ENCODE measurements at places on chromosomes 3 and 15. TPM values are rescaled to one million over a fixed set of nuclear protein-coding genes. Genes with fewer than 3 reads are reported as not detected.
A peak's percentile ranks its signal among the peaks of the same experiment; 100 is the strongest.

GRCh38 chr15:77426871-77427270 lies 6.2 kb downstream of the HMG20A start:
- no peak for DNase-seq

GRCh38 chr15:60213377-60214000 lies 184.3 kb downstream of the ANXA2 start:
- no peak for DNase-seq

- no peak for DNase-seq
These were observed 210.9 kb downstream of the ZIC1 start for GRCh38 chr3:147619921-147620560.

GRCh38 chr3:178480274-178480673 lies 56.0 kb upstream of the KCNMB2 start:
- DNase-seq = no peak

GRCh38 chr3:177928172-177928873 lies 607.9 kb upstream of the KCNMB2 start:
- DNase-seq = no peak

DNA sequence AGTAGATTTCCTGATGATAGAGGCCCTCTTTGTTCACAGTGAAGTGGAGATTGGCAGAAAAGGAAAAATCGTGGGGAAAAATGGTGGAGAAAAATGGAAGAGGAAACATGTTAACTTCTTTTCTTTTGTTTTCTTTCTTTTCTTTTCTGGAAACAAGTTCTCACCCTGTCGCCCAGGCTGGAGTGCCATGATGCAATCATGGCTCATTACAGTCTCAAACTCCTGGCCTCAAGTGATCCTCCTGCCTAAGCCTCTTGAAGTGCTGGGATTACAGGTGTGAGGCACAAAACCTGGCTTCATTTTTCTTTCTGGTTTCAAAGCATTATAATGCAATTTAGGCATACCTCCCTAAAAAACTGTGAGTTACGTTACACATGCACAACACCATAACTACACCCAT lies 464.2 kb downstream of the MECOM start:
- no peak for DNase-seq

GRCh38 chr15:79919090-79919748 lies 22.4 kb upstream of the MTHFS start:
- DNase-seq = no peak

GRCh38 chr3:106431721-106432120 lies 562.9 kb upstream of the CBLB start:
- no peak for DNase-seq

- DNase-seq = no peak
These were observed 16.1 kb downstream of the SPTBN5 start for GRCh38 chr15:41877631-41878354.

- DNase-seq = no peak
These were observed 210.8 kb upstream of the CTNNB1 start for GRCh38 chr3:40988468-40988867.

DNA sequence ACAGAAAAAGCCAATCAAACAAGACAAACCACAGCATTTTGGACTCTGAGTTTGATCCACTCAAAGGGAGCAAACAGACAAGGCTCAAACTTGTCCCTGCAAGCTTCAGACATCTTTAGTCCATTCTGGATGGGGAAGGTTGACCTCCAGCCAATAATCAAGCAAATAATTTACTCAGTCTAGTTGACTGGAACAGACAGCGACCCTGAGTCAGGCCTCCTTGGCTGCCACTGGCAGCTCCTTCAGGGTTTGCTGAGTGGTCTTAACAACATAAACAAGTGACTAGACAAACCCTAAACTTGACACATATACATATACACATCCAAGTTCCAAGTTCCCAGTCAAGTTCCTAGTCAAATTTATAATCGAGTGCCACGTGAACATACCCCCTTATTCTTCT lies 313.9 kb downstream of the POLQ start:
- DNase-seq = no peak

DNA sequence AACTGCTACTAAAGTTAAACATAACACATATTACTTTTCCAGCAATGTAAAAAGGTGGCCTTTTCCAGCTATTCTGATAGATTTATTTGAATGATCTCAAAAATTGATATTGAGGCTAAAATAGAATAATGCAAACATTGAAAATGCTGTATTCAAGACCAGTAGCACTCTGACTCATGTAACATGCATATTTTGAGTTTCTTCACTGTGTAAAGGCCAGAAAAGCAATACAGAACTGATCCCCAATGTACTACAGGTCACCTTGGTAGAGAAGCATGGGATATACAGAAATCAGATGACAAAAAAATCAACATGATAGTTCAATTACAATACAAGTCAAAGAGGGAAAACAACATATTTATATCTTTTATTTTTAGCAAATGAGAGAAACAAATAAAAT lies 419.6 kb downstream of the DIPK2A start:
- DNase-seq = no peak

- no peak for DNase-seq
These were observed 4.0 kb downstream of the EPHB3 start for GRCh38 chr3:184565421-184566211.

- DNase-seq = no peak
These were observed 20.9 kb downstream of the OCA2 start for GRCh38 chr15:28078191-28078719.

DNA sequence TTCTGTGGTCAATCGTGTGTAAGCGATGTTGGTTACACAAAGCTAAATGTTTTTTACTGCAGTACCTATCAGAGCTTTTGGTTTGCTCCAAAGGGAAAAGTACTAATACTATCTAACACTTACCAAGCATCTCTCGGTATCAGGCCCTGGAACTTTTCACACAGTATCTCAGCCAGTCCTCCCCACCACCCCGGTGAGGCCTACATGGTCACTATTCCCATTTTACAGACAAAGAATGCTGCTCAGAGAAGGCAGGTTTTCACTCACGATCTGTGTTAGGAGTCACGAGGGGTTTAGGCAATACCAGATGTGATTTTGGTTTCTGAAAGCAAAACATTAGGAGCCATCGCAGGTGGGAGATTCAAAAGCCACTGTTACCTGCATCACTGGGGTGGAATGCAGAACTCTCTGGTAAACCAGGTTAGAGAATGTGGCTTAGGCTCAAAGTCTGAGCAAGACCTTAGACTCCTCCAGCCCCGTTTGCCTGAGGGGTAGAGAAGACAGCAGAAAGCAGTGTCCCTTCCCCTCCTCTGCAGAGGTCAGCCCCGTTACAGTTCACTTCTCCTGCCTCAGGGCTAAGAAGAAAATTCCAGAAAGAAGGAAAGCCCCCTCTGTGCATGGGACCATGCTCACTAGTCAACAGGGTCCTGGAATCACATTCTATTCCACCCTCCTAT lies 57.2 kb downstream of the XXYLT1 start:
- DNase-seq = no peak

DNA sequence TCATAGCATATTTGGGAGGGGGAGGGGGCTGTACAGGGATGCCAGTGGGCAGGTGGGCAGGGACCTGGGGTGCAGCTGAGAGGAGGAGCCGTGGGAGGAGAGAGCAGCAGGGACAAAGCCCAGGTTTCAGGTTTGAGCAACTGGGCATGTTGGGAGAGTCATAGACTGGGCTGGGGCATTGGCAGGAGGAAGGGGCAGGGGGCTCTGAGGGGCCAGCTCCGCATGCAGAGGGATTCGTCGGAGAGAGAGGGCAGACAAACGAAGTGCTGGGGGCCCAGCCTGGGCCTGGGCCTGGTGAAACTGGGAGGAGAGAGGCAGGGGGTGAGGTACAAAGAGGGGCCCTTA lies 25.2 kb downstream of the RASGRF1 start:
- DNase-seq = no peak

- no peak for DNase-seq
These were observed 103.4 kb downstream of the SLC49A4 start for GRCh38 chr3:122898298-122898697.

GRCh38 chr3:64276131-64276530 lies 50.9 kb upstream of the PRICKLE2 start:
- DNase-seq = no peak

DNA sequence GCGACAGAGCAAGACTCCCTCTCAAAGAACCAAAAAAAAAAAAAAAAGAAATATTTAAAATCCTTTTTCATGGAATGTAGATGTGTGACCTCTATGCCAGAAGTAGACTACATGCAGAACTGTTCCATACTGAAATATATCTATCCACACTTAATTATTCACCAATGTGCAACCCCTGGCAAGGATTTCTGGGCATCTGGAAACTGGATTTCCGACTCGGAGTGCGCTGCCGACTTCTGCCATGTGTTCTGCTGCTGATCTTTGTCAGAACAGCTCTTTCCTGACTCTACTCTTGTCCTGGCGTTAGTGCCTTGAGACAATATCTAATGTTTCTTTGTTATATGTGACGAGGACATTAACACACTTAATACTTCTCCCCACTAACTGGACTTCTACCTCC lies 11.7 kb downstream of the LIPH start:
- no peak for DNase-seq

GRCh38 chr3:126896067-126896441 lies 86.9 kb upstream of the PLXNA1 start:
- no peak for DNase-seq

DNA sequence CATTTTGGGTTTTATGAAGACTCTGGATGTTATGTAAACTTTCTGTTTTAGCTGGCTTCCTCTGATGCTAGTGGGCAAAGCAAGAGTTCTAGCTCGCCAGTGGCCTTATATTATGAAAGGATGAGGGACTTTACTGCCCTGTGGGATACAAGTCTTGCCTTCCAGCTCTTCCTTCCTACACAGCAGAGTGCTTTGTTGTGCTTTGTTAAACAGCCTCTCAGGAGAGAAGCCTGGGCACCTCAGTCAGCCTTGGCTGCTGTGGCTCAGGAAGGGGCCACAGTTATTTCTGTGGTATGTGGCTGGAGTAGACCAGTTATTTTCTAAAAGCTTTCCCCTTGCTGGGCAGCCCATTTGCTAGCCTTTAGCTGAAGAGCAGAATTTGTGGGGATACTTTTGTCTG lies 69.5 kb upstream of the SUCLG2 start:
- DNase-seq = no peak

GRCh38 chr3:17160597-17160996 lies 275.8 kb downstream of the PLCL2 start:
- DNase-seq = no peak

- no peak for DNase-seq
These were observed 226.3 kb downstream of the MCTP2 start for GRCh38 chr15:94457661-94458060.

DNA sequence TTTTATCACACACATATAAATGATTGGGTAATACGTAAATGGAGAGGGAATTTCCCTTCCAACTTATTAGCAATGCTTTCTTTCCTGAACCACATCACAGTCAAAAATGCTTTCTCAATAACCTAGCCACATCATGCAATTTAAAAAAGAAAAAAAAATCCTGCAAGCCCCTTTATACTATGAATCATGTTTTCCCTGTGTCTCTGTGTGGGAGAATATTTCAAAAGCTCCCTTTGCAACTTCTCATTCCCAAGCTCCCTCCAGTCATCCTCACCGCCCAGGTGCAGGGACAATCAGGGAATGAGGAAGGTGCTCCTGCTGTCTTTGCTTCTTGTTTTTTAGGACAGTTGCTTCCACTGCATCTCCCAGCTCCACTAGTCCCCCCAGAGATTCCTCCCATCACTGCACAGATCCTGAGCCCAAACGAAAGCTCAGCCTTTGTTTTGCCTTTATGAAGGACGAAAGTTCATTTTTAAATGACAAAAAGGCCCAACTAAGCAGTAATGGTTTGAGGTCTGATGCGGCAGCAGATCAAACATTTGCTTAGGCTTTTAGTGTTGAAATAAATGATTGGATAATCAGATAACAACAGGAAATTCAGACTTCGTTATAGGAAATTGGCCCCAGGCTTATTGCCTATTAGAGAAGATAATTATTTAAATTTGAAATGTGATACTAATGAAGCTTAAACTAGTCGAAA lies 47.8 kb upstream of the ADGRG7 start:
- DNase-seq = no peak

GRCh38 chr3:46209746-46210470 lies 1.8 kb upstream of the CCR1 start:
- DNase-seq = no peak

GRCh38 chr15:64284042-64284441 lies 71.9 kb downstream of the CSNK1G1 start:
- DNase-seq = no peak

DNA sequence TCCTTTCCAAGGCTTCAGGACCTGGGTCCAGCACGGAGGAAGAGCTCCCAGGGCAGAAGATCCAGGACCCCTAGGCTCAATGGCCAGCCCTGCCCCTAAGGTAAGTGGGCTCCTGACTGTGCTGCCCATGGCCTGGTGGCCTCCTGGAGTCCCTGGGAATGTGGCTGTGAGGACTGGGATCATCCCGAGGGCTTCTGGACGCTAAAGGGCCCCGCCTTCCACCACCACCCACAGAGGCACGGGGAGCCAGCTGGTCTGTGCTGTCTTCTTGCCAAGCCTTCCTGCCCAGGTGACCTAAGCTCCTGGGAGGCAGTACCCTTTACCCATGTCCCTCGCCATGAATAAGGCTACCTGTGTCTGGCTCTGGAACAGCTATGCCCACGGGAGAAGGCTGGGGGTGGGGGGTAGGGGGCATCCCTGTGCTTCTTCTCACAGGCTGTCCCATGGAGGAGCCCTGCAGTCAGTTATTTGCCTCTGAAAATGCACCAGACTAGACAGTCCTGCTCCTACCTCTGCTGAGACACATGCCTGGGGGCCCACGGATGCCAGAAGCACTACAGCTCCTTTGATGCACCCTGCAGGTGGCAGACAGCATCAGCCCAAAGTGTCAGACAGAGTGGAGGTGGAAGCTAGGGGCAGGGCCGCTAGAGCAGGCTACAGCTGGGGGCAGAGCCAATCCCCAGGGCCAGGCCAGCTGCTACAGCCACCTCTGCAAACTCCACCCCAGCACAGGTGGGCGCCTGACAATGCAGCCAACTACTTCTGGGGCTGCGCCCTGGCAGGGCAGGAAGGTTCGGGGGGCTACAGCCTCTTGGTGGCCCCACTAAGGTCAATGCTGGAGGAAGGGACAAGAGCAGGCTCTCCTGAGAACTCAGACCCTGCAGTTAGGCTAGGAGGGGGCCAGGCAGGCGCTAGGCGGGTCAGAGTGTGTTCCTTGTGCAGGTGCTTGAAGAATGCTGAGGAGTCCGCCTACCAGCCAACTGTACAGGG lies 90.9 kb downstream of the SEC22A start:
- DNase-seq = peak; percentile 3

- no peak for DNase-seq
These were observed 180.5 kb downstream of the FEZF2 start for GRCh38 chr3:62192891-62193290.

GRCh38 chr3:61664105-61664482 lies 102.7 kb downstream of the PTPRG start:
- DNase-seq = no peak

GRCh38 chr3:45441584-45442310 lies 53.4 kb downstream of the LARS2 start:
- DNase-seq = no peak

Gene MYL3
- not detected for total RNA-seq

Gene PARP15
- 11.0 TPM for total RNA-seq

Gene SLC28A1
- not detected for total RNA-seq

Gene ACKR2
- 0.44 TPM for total RNA-seq

Gene FSD2
- total RNA-seq = not detected

Gene C3orf80
- not detected for total RNA-seq

Gene GNAT1
- not detected for total RNA-seq

Gene SEC22A
- total RNA-seq = 21.5 TPM

Gene MOBP
- total RNA-seq = not detected

Gene SLC38A3
- not detected for total RNA-seq

Gene ADGRG7
- not detected for total RNA-seq

Gene ABHD10
- total RNA-seq = 84.2 TPM

Gene LRRIQ4
- not detected for total RNA-seq

Gene TIGIT
- total RNA-seq = 57.0 TPM

Gene NISCH
- total RNA-seq = 60.2 TPM

Gene GPR176
- total RNA-seq = 0.27 TPM

Gene RPUSD2
- 12.7 TPM for total RNA-seq

Gene HCN4
- total RNA-seq = not detected
